Temporal lobe (tissue), 4 donors: ENCODE measurements at places on chromosomes 3 and 15. TPM values are rescaled to one million over a fixed set of nuclear protein-coding genes. Genes with fewer than 3 reads are reported as not detected.

The CPA3 gene
- not detected for total RNA-seq

The ITPKA gene
- total RNA-seq = 1.2 TPM

The RGMA gene
- 16.2 TPM for total RNA-seq

The NIT2 gene
- 10.1 TPM for total RNA-seq

The TPRG1 gene
- 0.74 TPM for total RNA-seq

The ONECUT1 gene
- not detected for total RNA-seq

The KLHL6 gene
- 0.49 TPM for total RNA-seq

The HTR3E gene
- total RNA-seq = not detected

The HIGD2B gene
- total RNA-seq = not detected

The RBP2 gene
- total RNA-seq = not detected

The PLA2G4B gene
- total RNA-seq = 3.7 TPM

The ROBO2 gene
- total RNA-seq = 253 TPM

The SPRED1 gene
- total RNA-seq = 49.9 TPM

The MASP1 gene
- 42.0 TPM for total RNA-seq

The OR5K2 gene
- not detected for total RNA-seq

The PLA2G4E gene
- total RNA-seq = not detected

The USP19 gene
- 42.8 TPM for total RNA-seq

The H1-8 gene
- not detected for total RNA-seq

The RTP4 gene
- total RNA-seq = not detected

The TRPM7 gene
- 37.9 TPM for total RNA-seq

The ZNF80 gene
- total RNA-seq = not detected

The ASTE1 gene
- total RNA-seq = 7.4 TPM

The PSTPIP1 gene
- total RNA-seq = not detected

The LCTL gene
- total RNA-seq = under 0.01 TPM

The SLC6A1 gene
- total RNA-seq = 54.6 TPM

The CHRM5 gene
- 1.2 TPM for total RNA-seq

The SCN11A gene
- total RNA-seq = 0.25 TPM

The NCKIPSD gene
- 5.2 TPM for total RNA-seq

The RTP1 gene
- 0.25 TPM for total RNA-seq

The HACD2 gene
- total RNA-seq = 44.7 TPM

The COLQ gene
- 1.7 TPM for total RNA-seq

The CCDC39 gene
- 0.49 TPM for total RNA-seq

The MAP1A gene
- 35.2 TPM for total RNA-seq

The USP50 gene
- 0.25 TPM for total RNA-seq

The CAMP gene
- total RNA-seq = not detected

The IQCF5 gene
- not detected for total RNA-seq

The PCSK6 gene
- total RNA-seq = 11.8 TPM

The GCSAM gene
- not detected for total RNA-seq

The ADIPOQ gene
- total RNA-seq = not detected

The AMIGO3 gene
- 0.25 TPM for total RNA-seq
